ENCODE measurements at places on chromosomes 4 and X.
A peak's percentile ranks its signal among the peaks of the same experiment; 100 is the strongest.

GRCh38 chrX:109728173-109728535 is 4.9 kb downstream of the ACSL4 start:
- DNase-seq, result no peak

DNA sequence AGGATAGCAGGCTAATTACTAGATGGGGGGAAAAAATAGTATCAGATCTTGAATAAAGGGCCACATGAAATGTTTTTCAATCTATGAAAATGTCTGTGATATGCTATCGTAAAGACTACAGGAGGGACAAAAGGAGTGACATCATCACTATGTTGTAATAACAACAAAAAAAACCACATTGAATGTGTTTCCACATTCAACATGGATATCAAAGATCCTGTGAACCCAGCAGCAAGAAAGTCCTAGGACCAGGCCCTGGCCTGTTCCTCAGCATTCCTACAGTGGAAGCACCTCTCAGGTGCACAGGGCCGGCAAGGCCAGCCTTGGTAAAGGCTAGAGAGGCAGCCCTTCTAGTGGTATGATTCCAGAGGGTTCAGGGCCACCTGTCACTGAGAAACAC is 118.3 kb downstream of the RELL1 start:
- DNase-seq, result no peak

- no peak for DNase-seq
Measured at GRCh38 chrX:41588271-41588670, 100.5 kb upstream of the GPR34 start.

- DNase-seq, result no peak
Measured at GRCh38 chr4:117412661-117413060, 327.3 kb upstream of the TRAM1L1 start.

GRCh38 chrX:19747652-19748610 is 139.5 kb downstream of the SH3KBP1 start:
- peak; percentile 48 for DNase-seq

DNA sequence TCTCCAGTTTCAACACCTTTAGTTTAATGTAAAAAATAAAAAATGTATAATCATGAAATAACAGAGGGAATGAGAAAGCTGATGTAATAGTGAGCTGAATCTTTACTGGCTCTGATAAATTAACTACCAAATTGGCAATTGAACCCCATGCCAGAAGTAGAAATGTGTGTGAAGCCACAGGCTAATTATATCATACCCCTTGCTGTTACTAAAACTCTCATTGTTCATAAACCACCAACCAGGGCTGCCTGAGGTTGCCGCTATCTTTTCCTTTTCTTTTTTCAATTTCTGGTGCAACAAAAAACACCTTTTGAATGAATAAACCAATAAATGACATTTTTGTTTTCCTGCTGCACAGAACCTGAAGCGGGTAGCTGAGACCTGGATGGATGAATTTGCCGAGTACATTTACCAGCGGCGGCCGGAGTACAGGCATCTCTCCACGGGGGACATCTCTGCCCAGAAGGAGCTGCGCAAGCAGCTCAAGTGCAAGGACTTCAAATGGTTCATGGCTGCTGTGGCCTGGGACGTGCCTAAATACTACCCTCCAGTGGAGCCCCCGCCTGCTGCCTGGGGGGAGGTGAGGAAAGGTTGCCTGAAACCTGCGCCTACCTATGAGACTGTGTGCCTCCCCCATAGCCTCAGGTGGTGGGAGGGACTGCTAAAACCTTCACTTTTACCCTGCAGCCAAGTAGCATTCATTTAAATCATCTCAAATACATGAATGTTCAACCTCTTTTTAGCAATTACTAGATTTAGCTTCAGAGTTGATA is 216.7 kb upstream of the GALNT7 start:
- no peak for DNase-seq

- DNase-seq, result no peak
Measured at GRCh38 chrX:56766554-56767347, 37.7 kb downstream of the NBDY start.

DNA sequence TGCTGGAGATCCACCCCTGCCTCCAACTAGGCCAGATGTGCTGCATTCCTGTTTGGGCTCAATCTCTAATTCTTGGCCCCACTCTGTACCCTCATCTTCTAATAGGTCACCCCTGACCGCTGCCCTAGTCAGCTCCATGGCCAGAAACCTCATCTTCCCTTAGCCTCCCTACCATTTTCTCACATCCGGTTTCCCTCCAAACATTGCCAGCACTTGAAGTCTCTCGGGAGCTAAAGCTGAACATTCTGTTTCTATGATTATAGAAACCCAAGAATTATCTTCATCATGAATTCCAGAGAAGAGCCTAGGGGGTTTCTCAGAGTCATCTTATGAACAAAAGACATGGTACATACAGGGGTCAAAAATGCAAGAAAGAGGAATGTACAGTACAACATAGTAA is 179.7 kb downstream of the AMELX start:
- no peak for DNase-seq

DNA sequence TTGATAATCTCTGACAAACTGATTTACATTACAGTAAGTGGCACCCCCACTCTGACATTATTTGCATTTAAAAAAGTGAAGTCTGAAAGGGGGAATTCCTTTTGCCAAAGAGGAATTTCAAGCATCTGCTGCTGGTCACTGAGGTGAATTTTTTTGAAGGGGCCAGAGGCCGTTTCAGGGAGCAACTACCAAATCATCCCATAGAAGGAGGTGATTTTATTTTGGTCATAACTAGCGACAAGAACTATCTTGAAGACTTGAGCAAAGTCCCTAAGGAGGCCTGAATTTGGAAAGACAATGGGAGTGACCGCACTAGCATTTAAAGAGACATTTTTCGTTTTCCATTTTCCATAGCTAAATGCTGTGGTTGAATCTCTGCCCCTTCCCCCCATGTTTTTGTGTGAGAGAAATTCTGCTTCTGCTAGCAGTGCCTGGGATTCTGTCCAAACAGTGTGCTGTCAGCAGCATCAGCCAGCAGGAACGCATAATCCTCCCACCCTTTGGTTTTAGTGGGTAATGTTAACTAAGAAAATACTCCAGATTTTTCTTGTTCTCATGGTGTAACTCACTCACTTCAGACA is 110.1 kb upstream of the MED14 start:
- DNase-seq, result no peak

- no peak for DNase-seq
Measured at GRCh38 chr4:177322881-177323280, 13.2 kb downstream of the NEIL3 start.

- DNase-seq, result no peak
Measured at GRCh38 chr4:154441982-154442381, 49.6 kb downstream of the DCHS2 start.

- DNase-seq, result no peak
Measured at GRCh38 chr4:98516441-98517217, 141.8 kb downstream of the TSPAN5 start.

GRCh38 chr4:84499624-84499982 is 511 bp upstream of the NKX6-1 start:
- no peak for DNase-seq

- DNase-seq, result no peak
Measured at GRCh38 chr4:140742838-140743193, 13.4 kb downstream of the TBC1D9 start.

- no peak for DNase-seq
Measured at GRCh38 chrX:10233696-10234095, 76.9 kb downstream of the CLCN4 start.
